ENCODE measurements at places on chromosomes 1 and 21.

DNA sequence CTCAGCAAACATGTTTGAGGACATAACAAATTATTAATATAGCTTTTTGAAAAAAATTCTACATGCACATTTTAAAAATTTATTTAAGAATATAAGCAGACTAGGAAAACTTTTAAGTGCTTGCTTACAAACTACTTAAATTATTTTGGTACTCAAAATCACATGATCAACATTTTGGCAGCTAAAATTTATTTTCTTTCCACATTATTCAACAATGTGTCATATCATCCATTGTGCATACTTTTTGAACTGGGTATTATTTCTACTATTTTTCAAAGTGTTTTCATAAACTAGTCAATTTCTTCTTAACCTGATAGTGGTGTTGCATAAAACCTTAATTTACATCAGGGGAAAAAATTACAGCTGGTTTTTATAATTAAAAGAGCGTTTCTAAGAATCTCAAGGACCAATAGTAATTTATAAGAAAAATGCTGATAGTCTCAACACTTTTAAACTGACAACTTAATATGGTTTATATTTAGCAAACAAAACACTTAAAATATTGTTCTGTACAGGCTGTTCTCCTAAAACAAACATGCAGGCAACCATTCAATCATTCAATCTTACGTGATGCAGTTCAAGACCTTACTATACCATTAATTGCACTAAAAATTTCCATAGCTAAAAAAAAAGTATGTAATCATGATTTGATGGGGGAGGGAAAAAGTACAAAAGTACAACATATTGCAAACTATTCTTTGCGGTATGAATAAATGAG is 105.0 kb downstream of the GPATCH2 start:
- no peak for DNase-seq

- no peak for DNase-seq
Measured at GRCh38 chr1:74731399-74732052, 1.3 kb downstream of the CRYZ start.

DNA sequence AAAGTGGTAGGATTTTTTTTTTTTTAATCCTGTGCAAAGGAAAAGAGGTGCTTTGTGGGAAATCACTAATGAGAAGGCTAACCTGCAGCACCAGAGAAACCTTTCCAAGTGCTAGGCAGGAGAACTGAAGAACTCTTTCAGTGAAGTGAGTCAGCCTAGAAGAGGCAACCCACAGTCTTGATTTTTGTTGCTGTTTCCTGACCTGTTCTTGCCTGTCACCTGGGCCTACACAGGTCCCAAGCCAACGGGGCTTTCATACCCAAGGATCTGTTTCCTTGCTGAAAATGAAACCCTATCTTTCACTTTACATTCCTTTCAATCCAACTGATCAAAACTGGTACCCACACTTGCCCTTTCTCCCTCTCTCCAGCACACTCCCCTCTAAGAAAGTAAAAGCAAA is 7.1 kb upstream of the IKBKE start:
- no peak for DNase-seq

DNA sequence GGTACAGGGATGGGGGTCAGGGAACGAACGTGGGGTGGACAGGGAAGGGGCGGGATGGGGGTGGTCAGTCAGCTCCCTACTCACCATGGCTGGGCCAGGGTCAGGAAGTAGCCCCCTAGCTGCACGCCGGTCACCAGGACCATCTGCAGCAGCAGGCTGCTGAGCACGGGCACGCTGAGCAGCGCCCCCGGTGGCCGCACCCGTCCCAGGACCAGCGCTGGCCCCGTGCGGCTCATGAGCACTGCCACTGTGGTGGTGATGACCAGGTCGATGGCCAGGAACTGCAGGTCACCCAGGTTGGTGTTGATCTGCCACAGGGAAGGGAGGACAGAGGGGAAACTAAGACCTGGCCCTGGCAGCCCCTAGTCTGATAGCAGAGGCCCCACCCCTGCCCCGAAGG is 6.5 kb upstream of the MFAP2 start:
- no peak for DNase-seq

GRCh38 chr1:22053017-22053860 is 730 bp downstream of the CDC42 start:
- no peak for DNase-seq
